Spinal cord (tissue), 10 donors: ENCODE measurements at places on chromosomes 12 and 14.

- DNase-seq, result no peak
These were observed 92.1 kb downstream of the ESR2 start for GRCh38 chr14:64201921-64202545.

GRCh38 chr14:31792726-31793125, 231.5 kb downstream of the NUBPL start:
- no peak for DNase-seq

- no peak for DNase-seq
These were observed 55.0 kb upstream of the PCED1B start for GRCh38 chr12:47024463-47024862.

- peak; percentile 46 for DNase-seq
These were observed 11.0 kb downstream of the FOXG1 start for GRCh38 chr14:28777471-28778137.

- no peak for DNase-seq
These were observed 52.7 kb downstream of the PELI2 start for GRCh38 chr14:56170877-56171422.

DNA sequence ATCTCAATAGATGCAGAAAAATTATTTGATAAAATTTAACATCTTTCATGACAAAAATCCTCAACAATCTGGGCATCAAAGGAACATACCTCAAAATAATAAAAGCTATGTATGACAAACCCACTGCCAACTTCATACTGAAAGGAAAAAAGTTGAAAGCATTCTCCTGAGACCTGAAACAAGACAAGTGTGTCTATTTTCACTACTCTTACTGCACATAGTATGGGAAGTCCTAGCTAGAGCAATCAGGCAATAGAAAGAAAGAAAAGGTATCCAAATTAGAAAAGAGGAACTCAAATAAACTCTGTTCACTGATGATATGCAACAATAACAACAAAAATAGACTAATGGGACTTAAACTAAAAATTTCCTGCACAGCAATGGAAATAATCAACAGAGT, 90.1 kb downstream of the SLCO1B1 start:
- DNase-seq, result no peak

- no peak for DNase-seq
These were observed 31.9 kb downstream of the KCTD10 start for GRCh38 chr12:109445191-109445609.

DNA sequence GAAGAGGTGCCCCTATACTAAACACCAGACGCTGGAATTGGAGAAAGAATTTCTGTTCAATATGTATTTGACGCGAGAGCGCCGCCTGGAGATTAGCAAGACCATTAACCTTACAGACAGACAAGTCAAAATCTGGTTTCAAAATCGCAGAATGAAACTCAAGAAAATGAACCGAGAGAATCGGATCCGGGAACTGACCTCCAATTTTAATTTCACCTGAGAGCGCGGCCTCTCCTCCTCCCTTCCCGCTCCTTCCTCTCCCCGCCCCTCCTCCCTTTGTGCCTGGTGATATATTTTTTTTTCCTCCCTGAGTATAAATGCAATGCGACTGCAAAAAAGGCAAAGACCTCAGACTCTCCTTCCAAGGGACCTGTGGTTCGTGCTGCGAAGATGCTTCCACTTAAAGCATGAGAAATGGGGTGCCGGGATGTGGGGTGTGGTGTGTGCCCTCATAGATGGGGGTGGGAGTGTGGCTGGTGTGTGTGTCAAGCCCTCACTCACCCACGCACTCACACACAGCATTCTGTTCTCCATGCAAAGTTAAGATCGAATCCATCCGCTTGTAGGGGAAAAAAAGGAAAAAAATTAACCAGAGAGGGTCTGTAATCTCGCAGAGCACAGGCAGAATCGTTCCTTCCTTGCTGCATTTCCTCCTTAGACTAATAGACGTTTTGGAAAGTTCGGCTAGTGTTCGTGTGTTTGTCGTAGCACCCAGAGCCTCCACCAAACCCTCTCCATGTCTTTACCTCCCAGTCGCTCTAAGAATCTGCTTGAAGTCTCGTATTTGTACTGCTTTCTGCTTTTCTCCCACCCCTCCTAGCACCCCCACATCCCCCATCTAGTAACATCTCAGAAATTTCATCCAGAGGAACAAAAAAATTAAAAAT, 4.5 kb downstream of the HOXC10 start:
- DNase-seq, result no peak

DNA sequence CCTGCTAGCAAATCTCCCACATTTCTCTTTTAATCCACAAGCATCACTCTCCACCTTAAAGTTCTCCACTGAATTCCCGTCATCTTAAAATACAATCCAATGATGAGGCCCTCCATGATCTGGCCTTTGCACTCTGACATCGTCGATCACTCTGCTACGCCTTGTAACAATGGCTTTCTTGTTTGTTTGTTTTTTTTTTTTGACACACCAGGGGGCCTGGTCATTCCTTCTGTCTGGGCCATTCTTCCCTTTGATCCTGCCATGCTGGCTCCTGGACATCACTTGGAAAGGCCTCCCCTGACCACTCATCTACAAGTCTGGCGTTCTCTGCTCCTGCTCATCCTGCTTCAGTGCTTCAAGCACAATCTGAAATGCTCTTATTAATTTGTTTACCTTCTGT, 233.5 kb downstream of the PPM1H start:
- no peak for DNase-seq

DNA sequence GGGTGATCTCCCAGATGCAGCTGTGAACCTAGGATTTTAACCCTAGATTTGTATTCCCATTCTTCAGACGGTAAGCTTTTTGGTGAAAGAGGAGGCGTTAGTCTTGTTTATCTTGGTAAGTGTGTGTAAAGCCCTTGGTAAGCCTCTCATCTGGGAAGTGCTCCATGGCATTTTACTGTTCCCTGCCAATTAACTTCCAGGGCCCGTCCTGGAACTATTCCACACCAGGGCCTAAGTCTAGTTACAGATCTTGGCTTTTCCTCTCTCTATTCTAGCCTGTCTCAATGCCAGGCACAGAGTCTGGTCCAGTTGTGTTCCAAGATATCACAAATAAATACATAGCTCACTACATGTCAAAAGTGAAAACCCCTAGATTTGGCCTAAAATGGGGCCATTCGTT, 42.4 kb downstream of the YEATS4 start:
- DNase-seq, result no peak

DNA sequence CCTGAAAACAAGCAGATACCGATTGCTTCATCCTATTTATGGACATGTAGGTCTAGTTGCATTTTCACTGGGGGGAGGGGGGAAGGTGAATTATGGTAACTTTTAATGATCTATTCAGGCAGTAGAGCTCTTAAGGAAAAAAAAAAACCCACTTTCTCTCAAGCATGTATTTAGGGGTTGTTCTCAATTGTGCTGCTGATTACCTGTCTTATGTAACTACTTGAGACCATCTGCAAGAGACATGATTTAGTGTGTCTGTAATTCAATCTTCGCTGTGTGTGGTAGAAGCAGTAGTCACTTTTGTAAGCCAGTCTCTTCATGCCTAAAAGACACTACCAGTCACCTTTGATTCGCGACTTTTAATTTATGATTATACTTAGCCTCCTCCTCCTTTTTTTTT, 8.9 kb downstream of the CALM1 start:
- no peak for DNase-seq
